ENCODE measurements at places on chromosomes 12 and 14. TPM values are rescaled to one million over a fixed set of nuclear protein-coding genes. Genes with fewer than 3 reads are reported as not detected.
A peak's percentile ranks its signal among the peaks of the same experiment; 100 is the strongest.

DNA sequence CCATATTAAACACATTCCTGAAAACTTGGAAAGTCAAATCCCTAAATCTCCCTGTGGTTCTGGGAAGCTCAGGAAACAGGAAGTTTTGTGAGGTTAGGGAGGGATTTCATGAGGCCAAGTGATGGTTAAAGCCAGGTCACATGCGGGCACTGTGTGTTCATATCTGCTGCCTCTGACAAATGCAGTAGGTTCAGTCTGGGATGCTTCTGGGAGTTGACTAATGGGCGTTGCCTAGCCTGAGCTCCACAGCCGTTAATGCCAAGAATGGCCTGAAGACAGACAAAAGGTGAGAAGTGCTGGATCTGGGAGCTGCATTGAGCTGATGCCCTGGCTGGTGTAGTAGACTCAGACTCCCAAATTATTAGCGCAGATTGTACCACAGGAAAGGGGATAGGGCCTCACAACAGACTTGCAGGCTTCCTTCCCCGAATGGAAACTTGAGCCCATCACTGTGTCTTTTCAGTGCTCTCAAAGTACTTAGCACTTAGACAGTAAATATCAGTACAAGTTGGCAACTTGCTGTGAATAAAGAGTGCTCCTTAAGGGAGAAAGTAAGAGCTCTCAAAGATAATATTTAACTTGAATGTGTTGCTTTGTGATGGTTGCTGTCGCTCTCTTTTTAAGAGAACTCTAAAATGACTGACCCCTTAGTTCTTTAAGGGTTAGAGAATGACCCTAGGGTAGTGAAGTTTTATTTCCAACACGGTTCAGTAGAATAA, 17.3 kb downstream of the GSG1 start:
- DNase-seq = no peak

KRT72 gene
- total RNA-seq = 2.3 TPM

TMEM119 gene
- not detected for total RNA-seq

CCDC177 gene
- total RNA-seq = not detected

RAD51B gene
- 47.6 TPM for total RNA-seq

GRCh38 chr14:103391048-103391447, 5.8 kb downstream of the MARK3 start:
- peak; percentile 64 for DNase-seq

DNA sequence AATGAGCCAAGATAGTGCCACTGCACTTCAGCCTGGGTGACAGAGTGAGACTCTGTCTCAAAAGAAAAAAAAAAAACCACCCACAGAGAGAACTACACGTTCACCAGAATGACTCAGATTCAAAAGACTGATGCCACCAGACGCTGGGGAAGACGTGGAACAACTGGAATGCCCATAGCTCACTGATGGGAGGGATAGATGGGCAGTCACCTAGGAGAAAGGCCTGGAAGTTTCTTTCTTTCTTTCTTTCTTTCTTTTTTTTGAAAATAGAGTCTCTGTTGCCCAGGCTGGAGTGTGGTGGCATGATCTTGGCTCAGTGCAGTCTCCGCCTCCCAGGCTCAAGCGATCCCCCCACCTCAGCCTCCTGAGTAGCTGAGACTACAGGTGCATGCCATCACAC, 10.0 kb upstream of the KLC1 start:
- no peak for DNase-seq

CLEC4C gene
- total RNA-seq = not detected

DNA sequence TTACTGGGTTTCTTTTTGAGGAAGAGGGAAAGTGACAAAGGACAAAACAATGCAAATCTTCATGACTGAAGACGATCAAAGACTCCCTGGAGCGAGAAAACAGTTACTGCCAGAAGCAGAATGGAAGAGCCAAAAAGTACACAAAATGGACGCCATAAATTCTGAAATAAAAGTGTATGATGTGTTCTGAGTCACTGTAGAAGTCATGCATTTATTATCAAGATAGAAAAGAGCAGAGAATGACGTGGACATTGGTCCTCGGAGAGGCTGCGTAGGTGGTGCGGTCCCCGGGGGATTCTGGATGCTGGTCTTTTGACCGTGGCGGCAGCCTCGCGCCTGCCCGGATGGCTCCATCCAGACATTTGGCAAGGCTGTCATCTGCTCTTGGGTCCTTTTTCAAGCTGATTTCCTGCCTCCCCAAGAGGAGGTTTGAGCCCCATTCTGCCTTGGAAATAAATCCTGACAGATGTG, 52.8 kb downstream of the C14orf132 start:
- DNase-seq = no peak

TPH2 gene
- total RNA-seq = not detected

DNA sequence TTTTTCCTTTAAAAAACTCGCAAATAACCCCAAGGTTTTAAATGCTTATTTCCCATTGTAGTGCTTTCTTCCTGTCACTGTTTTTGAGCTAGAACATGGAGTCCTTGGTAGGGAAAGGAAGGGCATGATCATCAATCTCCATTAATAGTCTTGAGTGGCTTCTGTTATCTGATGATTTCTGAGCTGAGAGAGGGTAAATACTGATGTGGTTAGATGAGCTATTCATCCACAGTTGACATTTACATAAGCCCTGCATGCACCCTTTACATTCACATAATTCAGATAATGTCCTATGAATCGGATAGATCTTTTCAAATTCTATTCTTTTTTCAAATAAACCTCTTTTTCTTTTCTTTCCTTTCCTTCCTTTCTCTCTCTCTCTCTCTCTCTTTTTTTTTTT, 81.4 kb downstream of the NTN4 start:
- no peak for DNase-seq

DNA sequence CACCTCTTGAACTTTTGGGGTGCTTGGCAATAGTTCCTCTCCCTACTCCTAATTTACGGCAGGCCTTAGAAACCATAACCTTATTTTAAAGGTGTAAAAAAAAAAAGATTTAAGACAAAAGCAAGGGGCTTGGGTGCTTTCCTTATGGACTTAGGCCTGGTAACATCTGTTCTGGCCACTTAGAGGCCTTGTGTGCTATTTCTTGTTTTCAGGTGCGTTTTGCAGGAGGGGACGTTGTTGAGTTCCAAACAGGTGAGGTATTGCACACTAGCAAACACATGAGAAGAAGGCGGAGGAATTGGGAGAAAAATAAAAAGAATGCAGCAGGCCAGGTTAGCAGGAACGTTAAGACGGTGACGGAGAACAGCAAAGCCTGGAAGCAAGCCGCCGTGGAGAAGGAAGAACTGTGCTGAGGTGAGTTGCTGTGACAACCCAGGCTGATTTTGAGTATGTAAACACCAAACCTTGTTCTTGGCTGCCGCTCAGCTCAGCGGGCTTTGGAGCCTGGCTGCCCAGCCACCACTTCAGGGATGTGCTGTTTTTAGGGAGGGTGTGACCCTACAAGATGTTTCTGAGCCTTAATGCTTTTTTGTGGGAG, 17.3 kb downstream of the EMG1 start:
- DNase-seq = no peak

LRRK2 gene
- total RNA-seq = not detected
